ENCODE measurements at places on chromosomes 1 and 21.

GRCh38 chr1:201014816-201015200, 8.7 kb downstream of the KIF21B start:
- no peak for DNase-seq

DNA sequence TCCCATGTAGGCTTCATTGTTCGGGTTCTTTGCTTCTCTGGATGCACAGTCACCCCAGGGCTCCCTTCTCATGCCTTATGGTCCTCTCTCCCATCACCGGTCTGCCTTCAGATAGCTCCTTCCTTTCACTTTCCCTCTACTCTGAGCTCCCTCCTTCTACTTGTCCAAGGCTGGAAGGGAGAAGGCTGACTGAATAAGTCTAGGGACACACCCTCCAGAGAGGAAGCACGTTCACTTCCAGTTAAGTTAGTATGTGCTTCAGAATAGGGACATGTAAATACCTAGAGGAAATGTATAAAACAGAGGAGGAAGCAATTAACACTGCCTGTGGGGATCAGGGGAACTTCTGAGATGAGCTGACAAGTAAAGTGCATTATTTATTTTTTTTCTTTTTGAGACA, 23.5 kb downstream of the CXADR start:
- DNase-seq = no peak

- no peak for DNase-seq
These were observed 32.4 kb downstream of the PLEKHA6 start for GRCh38 chr1:204327359-204327758.

GRCh38 chr1:183764981-183765380, 39.9 kb upstream of the RGL1 start:
- no peak for DNase-seq

DNA sequence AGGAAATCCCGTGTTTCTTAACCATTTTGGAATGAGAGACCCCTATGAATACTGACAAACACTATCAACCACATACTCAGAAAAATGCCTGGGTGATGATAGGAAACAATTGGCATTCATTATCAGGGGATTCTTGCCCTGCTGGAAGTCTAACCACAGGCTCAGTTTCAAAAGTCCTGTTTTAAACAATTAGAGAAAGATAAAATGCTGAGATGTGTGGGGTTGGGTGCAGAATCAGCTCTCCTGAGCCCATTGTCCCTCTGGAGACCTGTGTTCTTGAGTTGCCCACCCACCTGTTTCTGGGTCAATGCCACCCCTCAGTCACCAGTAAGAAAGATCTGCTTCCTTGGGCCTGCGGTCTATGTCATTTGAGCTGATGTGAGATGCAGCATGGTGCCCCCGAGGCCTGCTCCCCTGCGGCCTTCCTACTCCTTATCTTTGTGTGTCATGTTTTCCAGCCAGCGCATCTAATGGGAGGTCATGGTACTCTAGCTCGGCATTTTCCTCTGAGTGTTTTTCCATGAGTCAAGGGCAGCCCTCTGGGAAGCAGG, 130.3 kb upstream of the PLXNA2 start:
- DNase-seq = no peak

DNA sequence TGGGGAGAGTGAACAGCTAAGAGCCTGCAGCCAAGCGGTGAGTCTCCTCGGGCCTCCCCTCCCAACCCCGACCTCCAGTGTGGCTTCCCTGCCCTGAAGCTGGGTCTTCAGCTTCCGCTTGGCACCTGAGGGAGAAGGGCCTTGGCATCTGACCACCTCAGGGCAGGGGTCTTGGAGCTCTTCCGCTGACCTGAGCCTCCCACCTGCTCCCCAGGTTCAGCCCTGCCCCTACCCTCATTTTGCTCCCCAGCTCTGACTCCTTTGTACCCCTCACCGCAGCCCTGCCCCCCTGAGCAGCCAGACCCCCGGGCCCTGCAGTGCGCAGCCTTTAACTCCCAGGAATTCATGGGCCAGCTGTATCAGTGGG, 4.9 kb downstream of the ADAMTSL4 start:
- no peak for DNase-seq

GRCh38 chr1:53408013-53408754, 51.0 kb upstream of the DMRTB1 start:
- DNase-seq = no peak

DNA sequence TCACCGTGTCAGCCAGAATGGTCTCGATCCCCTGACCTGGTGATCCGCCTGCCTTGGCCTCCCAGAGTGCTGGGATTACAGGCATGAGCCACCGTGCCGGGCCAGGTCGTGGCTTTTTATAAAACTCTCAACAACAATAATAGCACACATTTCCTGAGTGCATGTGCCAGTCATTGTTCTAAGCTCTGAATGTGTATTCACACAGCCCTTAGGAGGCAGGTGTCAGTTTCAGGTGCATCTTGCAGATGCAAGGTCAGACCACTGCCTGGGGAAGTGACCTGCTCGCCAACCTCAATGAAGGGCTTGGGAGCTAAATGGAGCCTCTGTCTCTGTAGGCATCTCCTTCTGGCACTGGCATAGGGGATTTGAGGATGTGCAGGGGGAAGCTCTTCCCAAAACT, 1.6 kb upstream of the LEFTY2 start:
- DNase-seq = no peak

- DNase-seq = no peak
These were observed 92.6 kb upstream of the VAV3 start for GRCh38 chr1:108057541-108057940.

GRCh38 chr1:1883092-1883873, 7.6 kb downstream of the GNB1 start:
- no peak for DNase-seq

- DNase-seq = no peak
These were observed 421.6 kb upstream of the PBX1 start for GRCh38 chr1:164137273-164137925.

GRCh38 chr1:101165954-101166353, 70.9 kb upstream of the S1PR1 start:
- DNase-seq = no peak

GRCh38 chr1:243264717-243265116, 8.9 kb downstream of the SDCCAG8 start:
- DNase-seq = no peak

- DNase-seq = no peak
These were observed 33.8 kb upstream of the TSPAN2 start for GRCh38 chr1:115123116-115123515.

Measured in anterior cingulate cortex (tissue), 58 donors.